ENCODE measurements at places on chromosomes 2 and 18.

GRCh38 chr18:13377496-13377895 lies 158.9 kb downstream of the LDLRAD4 start:
- no peak for DNase-seq

DNA sequence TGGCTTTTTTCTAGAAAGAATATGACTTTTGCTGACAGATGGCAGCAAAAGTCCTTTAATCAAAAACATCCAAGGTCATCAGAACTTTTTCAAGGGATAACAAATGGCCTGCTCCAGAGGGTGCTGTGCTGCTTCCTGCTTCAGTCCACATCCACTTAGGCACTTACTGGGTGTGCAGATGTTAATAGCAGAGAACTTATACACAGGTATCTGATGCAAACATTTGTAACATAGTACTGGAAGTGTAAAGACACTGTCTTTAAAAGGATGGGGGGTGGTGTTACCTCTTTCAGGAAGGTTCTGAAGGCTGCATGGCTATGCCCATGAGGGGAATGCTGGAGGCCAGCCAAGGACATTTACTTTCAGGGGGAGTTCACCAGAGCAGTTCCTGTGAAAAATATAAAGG lies 5.5 kb downstream of the HOXD8 start:
- no peak for DNase-seq

- no peak for DNase-seq
Observed at GRCh38 chr18:9989481-9989880, 75.7 kb downstream of the VAPA start.

DNA sequence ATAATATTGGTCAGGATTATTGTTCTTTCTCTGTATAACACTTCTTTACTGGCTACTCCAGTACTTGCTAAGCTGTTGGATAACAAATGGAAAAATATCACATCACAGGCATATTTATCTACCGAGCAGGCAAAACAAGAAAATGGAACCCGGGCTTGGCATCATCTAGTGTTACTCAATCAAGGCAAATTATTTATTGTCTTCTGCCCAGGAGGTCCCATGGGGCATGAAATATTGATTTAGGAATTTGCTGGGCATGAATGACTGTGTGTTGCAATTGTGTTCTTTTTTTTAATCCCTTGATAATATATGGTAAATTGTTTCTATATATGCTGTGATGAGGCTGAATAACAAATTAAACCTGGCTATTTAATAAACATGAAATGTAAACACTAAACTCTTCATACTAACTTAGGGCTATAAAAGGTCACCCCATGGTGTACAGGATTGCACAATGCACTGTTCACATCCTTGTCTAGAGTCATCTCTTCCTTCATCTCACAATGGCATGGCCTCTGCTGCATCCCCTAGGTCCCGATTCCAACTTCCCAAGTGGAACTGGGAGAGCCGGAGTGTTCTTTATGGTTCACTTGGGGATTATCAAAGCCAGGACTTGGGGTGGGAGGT lies 2.2 kb upstream of the PARD3B start:
- peak; percentile 58 for DNase-seq

- DNase-seq, result peak; percentile 9
Observed at GRCh38 chr18:23462876-23463275, 9.8 kb downstream of the RIOK3 start.

DNA sequence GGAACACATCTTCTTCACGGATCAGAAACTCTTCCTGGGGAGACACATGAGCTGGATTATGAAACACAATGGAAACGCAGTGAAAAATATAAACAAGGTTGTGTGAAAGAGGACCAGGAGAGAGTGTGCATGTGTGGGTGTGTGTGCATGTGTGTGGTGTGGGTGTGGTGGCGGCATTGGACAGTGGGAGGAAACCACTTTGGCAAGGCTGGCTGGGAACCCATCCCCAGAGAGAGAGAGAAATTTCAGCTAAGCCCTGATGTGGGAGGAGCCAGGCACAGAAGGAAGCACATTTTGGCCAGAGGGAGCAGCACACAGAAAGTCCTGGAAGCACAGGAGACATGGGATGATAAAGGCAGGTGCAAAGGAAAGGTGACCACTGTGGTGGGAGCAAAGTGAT lies 147.6 kb upstream of the COPS8 start:
- no peak for DNase-seq

DNA sequence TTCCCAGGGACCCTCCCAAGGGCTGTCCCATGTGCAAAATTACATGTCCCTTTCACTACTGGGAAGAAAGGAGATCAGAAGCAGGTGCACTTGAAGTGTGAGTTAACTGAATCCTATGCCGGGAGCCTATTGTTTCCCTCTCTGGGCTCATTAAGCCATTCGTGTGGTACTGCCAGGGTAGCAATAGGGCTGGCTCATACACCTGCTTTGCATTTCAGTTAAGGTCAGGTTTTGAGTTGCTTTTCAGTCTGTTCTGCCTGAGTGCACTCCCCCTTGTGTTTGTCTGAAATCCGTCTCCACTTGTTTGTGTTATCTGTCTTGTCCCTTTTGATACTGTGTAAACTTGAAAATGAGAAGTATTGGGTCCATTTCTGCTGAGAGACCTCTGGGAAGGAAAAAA lies 1232.6 kb upstream of the NRXN1 start:
- DNase-seq, result no peak

DNA sequence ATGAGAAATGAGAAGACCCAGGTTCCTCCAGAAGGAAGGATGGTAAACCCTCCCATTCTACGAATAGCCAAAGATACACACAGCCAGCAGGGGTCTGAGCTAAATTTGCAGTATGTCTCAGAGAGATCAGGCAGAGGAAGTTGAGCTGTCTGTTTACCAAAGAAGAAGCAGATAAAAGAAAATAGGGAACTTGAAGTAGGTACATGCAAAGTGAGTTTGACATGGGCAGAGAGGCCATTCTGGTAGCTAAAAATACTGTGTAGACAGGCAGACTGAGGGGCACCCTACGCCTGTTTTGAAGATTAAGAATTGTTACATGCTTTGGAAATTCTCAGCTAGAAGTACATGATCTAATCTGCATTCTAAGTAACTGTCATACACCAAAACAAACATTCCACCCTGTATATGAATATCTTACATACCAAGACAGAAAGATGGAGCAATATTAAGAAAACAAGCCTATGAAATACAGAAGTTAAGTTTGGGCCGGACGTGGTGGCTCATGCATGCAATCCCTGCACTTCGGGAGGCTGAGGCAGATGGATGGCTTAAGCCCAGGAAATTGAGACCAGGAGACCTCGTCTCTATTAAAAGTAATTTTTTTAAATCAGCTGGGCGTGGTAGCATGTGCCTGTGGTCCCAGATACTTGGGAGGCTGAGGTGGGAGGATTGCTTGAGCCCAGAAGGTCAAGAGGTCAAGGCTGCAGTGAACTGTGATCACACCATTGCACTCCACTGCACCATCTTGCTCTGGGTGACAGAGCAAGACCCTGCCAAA lies 157.9 kb downstream of the ANKRD44 start:
- peak; percentile 93 for DNase-seq

- peak; percentile 50 for DNase-seq
Observed at GRCh38 chr2:203690441-203691047, 15.9 kb upstream of the CD28 start.

All from adipocyte (in vitro differentiated cells).